ENCODE measurements at places on chromosomes 6 and 20.

- DNase-seq: no peak
These were observed 7.4 kb upstream of the IFT52 start for GRCh38 chr20:43583133-43583864.

- DNase-seq: no peak
These were observed 46.7 kb upstream of the ISM1 start for GRCh38 chr20:13174402-13174801.

DNA sequence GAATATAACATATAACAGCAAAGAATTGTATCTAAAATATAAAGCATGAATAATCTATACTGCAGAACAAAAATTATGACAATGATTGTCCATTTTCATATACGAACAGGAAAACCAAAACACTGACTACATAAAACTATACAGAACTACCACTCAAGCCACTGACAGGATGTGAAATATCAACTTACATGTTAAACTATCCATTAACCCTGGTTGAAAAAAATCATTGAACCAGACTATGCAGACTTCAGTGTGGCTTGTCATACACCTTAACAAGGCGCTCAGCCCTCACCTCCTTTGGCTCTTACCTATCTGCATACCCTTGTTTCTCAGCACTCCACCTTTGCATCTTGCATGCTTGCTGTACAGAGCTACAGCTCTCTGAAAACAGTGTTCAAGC is 34.9 kb downstream of the ASCC3 start:
- no peak for DNase-seq

DNA sequence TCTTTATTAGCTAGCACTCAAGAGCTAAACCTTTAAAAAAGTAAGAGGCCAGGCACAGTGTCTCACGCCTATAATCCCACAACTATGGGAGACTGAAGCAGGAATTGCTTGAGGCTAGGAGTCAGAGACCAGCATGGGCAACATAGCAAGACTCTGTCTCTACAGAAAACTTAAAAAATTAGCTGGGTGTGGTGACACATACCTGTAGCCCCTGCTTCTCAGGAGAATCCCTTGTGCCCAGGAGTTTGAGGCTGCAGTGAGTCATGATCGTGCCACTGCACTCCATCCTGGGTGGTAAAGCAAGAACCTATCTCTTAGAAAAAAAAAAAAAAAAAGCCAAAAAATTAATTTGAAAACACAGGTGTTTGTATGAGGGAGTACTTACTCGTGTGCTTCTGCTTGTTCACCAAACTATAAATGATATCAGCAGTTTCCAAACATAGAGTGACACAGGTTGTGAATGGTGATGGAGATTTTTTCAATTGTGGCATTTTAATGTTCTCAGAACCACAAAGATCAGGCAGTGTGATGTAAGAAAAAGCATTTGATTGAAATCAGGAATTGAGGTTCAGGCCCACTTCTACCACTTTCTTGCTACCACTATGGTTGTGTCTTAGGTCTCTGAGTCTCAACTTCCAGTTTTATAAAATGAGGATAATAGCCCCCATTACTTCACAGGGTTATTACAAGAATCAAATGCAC is 104.9 kb downstream of the FOXO3 start:
- no peak for DNase-seq

DNA sequence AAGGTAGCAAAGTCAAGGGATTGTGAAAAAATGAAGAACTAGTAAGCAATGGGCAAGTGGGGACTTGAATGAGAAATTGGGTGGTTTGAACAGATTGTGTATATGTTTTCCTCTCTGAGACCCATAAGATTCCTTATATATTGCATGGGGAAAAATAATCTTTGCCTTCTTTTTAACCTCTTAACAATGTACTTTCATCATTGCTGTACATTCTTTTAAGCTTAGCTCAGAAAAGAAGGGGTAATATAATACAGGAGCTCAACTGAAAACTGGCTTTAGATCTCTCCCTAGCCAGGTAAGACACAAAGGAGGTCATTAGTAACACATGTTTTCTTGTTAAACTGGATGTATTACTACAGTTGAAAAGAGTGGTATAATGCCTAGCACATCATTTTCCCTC is 287.2 kb downstream of the RNF144B start:
- no peak for DNase-seq

DNA sequence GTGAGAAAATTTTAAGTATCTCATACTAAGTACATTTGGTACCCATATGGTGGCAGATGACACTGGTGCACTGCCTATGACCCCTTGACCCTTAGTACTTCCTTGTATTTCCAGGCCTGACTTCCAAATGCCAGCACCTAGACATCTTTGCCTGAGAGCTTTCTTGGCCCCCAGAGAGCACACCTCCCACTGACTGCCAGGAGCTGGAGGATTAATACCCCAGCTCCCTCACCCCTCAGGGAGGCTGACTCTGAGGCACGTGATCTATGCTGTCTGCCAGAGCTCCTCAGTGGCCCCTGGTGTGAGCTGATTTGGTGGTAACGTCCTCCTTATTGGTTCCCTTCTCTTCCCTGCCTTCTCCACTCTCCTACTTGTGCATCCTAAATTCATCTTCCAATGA is 38.0 kb downstream of the BFSP1 start:
- no peak for DNase-seq

GRCh38 chr6:33432546-33432945 is 12.7 kb downstream of the SYNGAP1 start:
- DNase-seq: no peak

DNA sequence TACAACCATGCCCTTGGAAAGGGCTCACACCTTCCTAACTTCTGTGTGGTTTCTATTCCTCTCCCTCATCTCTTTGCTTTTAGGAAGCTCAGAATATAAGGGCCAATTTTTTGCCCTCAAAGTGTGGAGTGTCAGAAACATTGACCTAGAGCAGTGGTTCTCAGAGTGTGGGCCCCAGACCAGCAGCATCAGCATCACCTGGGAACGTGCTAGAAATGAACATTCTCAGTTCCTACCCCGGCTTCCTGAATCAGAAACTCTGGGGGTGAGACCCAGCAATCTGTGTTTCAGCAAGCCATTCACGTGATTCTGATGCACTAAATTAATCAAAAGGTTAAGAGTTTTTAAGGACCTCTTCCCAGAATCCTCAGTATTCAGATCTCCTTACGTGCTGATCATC is 47.9 kb upstream of the IL17A start:
- DNase-seq: no peak

- DNase-seq: no peak
These were observed at the start of gene METTL24 for GRCh38 chr6:110357664-110358552. METTL24 (minus strand) TSS chr6:110358349; CDS start chr6:110358272, 77 bp downstream.

DNA sequence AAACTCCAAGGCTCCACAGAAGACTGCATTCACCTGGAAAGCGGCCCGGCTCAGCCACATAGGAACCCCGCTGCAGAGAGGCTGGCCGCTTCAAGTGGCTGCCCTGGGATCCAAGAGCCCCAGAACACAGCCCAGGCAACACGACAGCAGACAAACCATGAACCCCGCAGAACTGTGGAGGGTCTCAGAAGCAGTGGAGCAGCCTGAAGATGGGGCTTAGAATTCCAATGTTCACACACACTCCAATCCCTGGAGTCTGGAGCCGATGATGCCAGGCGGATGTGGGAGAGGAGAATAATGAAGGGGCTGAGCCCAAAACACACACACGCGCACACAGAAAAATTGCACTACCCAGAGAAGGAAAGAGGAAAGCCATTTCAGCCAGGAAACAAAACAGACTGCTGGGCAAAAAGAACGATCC is 52.4 kb downstream of the NINL start:
- DNase-seq: peak; percentile 45

DNA sequence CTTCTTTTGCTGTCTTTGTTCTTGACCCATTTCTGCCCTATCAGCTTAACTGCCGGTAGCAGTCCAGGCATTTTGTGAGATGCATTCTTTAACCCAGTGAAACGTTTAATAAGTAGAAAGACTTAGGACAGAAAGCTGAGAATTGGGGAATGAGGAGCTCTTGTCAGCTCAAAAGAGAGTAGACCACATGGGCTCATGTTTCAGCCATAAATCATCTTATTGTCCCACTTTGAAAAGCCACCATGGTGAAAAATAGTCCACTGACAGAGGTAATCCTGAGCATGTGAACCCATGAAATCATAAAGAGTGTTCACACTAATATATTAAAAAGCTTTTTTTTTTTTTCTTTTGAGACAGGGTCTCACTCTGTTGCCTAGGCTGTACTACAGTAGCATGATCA is 16.3 kb downstream of the ORC3 start:
- no peak for DNase-seq

DNA sequence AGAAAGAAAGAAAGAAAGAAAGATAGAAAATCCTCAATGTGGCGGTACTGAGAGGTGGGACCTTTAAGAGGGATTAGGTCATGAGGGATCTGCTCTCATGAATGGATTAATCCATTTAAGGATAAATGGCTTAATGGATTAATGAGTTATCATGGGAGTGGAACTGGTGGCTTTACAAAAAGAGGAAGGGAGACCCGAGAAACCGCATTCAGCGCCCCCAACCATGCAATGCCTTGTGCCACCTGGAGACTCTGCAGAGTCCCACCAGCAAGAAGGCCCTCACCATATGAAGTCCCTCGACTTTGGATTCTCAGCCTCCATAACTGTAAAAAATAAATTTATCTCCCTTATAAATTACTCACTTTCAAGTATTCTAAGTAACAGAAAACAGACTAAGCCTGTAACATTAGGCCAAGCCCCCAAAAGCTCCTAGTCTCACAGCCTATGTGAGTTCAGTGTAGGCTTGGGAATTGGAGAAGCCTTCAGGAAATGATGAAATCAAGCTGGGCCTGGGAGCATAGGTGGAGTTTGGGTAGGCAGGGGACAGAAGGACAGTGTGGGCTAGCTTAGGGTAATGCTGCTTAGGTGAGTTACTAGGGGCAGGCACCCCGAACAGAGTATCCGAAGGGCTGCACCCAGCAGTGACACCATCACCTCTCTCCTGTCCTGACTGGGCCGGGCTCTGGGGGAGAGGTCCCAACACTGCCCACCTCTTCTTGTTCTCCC is 36.2 kb upstream of the RNF24 start:
- DNase-seq: no peak

DNA sequence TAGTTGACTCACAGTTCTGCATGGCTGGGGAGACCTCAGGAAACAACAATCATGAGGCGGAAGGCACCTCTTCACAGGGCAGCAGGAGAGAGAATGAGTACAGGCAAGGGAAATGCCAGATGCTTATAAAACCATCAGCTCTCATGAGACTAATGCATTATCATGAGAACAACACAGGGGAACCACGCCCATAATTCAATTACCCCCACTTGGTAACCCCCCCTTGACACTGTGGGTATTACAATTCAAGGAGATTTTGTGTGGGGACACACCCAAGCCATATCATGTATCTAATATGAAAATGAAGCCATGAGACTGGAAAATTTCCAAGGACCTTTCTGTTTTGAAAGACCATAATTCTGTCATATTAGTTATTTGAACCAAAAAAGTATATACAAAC is 342.4 kb upstream of the PLCB4 start:
- DNase-seq: no peak

DNA sequence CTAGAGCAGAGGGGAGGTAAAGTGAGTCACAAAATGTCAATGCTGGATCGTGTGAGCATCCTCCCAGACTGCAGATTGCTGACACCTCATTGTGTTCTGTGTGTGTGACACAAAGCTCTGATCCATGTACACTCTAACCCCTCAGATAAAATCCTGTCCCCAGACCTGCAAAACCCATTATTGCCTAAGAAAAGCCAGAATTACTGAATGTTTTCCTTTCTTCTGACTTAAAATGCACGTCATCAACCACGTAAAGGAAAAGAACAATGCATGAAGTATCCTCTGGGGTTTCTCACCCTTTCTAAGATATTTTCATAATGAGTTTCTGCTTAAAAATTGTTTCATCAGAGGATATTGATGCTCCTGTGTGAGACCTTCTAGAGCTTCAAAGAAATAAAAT is 218.0 kb upstream of the PREP start:
- peak; percentile 26 for DNase-seq

- no peak for DNase-seq
These were observed 10.4 kb upstream of the SUMO4 start for GRCh38 chr6:149389509-149390297.

DNA sequence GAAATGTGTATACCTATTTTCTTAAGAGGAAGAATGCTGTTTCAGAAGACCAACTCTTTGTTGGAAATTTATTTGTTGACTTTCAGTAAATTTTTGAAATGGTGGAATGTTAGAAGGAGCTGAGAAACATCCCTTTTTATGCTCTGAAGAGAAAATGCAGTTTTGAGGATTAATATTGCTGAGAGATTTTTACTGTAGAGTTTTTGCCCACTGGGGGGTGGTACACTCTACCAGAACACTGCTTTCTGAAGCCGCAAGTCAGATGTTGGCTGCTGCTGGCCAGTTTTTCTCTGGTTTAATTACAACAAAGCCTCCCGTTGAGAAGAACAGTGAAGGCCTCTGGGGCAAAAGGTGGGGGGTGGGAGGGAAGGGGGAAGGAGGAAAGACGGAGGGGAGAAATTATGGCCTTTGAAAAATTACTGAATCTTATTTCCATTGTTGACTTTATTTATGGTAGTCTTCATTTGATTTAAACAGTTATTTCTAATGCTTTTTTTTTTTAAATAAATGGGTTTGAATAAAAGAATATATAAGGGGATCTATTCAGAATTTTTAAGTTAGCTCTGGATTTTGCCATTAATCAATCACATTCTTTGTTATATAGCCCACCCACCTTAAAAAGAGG is 3.0 kb downstream of the FLRT3 start:
- DNase-seq: peak; percentile 85

- peak; percentile 35 for DNase-seq
These were observed 489 bp downstream of the TBX18 start for GRCh38 chr6:84763886-84764331.

GRCh38 chr6:33202799-33203198 is 1.7 kb upstream of the HSD17B8 start:
- DNase-seq: no peak

- peak; percentile 90 for DNase-seq
These were observed 10.9 kb downstream of the C6orf132 start for GRCh38 chr6:42131531-42131930.

GRCh38 chr6:40352527-40353170 is 234.5 kb downstream of the LRFN2 start:
- DNase-seq: no peak

- no peak for DNase-seq
These were observed 294.7 kb downstream of the FOXC1 start for GRCh38 chr6:1904466-1904799.

DNA sequence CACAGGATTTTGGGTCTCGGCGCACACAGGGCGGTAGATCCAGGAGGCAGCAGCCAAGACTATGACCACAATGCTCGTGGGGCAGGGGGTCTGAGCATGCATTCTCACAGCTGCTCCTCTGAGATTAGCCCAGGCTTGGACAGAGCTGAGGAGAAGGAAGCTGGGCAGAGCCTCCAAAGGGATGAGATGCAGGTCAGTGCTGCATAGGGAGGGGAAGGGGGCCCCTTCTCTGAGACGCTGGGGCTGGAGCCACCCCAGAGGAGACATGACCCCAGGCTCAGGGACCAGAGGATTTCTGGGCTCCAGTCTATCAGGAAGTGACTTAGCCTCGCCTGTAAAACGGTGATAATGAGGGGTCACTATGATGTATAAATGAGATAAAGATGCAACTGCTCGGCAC is 93.9 kb downstream of the BFSP1 start:
- no peak for DNase-seq
